SK-N-MC (cell line): ENCODE measurements at places on chromosomes 4 and X.

- no peak for DNase-seq
These were observed 148.2 kb downstream of the SMIM20 start for GRCh38 chr4:26062215-26062614.

DNA sequence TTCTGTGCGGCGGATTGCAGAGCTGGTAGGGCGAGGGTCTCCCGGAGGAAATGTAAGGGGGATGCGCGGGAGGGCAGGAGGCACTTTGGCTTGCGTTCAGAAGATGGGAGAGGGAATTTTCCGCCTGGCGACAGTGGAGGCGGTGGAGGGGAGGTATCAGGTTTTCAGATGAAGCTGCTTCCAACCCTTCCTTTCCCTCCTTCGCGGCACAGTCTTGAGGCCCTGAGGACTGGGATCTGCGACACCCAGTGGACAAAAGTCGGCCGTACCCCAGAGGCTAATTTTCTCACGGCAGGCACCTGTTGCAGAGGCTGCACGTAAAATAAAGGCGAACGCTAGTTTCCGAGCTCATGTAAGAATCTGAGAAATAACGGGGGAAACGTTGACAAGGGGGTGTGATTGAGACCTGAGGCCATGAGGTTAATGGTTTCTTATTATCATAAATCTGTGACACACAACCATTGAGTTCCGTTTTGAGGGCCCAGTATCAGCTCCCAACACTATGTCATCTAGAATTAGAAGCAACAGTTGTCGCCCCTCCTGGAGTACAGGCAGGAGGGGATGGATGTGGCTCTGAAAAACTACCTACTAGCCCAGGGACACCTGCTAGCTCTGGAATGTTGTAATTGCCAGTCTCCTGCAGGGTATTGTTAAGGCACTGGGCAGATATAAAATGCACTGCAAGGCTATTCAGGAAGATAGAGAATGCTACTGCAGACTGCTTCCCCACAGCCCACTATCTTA lies 1.1 kb downstream of the ZCCHC18 start:
- DNase-seq: no peak

DNA sequence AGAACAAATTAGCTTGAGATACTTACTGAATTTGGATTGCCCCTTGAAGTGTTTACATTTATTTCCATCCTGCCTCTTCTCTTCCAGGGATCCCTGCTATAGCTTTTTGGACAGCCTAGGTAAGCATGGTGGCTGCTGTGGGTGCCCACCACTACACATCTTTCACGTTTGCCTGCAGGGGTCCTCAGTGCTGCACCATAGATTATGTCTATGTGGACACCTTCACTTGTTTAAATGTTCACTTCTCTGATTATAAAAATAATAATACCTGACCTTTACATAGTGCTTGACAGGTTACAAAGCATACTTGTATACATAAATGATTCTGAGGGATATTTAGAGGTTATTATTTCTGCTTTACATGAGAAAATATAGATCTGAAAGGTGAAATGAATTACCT lies 67.9 kb upstream of the SLC4A4 start:
- no peak for DNase-seq

- DNase-seq: peak; percentile 42
These were observed 12.7 kb upstream of the PAQR3 start for GRCh38 chr4:78951862-78952472.

DNA sequence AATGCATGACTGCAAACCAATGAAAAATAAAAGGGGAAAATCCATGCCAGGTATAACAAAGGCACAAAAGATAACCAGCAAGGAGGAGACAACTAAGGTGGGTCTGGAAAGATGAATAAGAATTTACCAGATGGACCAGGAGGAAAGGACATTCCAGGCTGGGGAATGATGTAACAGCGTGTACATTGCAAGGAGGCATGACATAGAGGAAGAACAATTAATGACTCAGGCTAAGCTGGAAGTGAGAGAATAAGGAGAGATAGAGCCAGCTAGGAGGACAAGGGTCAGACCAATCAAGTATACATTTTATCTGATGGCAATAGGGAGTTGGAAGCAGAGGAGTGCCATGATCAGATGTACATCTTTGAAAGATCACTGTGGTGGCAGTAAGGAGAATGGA lies 57.0 kb downstream of the MTMR8 start:
- no peak for DNase-seq

DNA sequence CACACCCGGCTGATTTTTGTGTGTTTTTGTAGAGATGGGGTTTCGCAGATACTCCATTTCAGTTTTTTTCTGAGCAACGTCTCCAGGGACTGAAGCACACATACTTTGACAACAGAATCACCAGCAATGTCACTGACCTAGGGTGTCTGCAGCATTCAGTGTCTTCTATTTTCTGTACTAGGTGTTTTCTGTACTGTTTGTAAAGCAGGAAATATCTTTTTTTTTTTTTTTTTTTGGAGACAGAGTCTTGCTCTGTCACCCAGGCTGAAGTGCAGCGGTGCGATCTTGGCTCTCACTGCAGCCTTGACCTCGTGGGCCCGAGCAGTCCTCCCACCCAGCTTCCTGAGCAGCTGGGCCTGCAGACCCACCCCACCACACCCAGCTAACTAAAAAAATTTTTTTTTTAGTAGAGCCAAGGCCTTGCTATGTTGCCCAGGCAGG lies 8.9 kb downstream of the ADD1 start:
- no peak for DNase-seq

DNA sequence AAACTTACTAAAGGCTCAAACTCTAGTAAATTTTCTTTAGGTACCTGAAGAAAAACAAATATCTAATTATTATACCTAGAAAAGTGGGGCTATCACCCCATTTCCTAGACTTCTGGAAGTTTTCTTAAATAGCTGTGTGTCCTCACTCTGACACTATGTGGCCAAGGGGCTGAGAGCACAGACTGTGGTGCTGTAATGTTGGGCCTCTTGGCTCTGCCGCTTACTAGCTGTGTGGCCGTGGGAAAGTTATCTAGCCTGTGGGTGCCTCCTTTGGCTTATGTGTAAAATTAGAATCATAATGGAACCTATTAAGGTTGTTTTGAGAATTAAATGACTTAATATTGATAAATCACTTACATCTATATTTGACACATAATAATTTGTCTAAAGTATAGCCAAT lies 114.4 kb downstream of the SNCA start:
- DNase-seq: no peak

DNA sequence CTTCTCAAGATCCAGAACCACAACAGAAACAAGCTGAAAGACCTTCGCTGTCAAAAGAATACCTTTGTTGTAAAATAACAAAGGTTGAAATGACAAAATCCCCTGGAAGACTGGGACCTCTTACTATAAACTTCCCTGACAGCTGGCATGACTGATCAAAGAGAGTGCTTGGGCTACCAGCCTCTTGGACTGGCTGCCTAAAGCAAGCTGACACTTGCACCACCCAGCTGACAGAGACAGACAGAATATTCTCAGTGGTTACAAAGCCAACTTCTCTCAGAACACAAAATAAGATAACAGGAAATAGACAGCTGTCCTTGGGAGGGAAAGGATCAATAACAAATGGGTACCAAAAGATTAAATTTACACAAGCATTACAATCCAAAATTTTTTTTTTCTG lies 241.7 kb upstream of the SPOCK3 start:
- DNase-seq: no peak

DNA sequence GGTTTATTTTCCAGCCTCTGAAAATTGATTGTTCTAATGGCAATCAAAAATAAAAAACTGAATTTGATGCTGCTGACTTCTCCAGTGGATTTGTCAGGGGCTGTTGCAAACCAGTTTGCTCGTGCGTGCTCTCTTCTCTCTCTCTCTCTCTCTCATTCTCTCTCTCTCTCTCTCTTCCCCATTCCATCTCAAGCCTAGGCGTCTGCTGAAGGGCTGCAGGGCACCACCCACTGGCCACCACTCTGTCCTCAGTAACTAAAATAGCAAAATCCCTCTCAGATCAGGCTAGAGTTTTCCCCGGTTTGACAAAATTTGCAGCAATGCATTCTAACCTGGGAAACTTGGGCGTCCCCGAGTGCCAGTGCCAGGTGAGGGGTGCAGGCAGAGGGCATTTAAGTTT lies 19.4 kb downstream of the NKX6-1 start:
- DNase-seq: no peak

DNA sequence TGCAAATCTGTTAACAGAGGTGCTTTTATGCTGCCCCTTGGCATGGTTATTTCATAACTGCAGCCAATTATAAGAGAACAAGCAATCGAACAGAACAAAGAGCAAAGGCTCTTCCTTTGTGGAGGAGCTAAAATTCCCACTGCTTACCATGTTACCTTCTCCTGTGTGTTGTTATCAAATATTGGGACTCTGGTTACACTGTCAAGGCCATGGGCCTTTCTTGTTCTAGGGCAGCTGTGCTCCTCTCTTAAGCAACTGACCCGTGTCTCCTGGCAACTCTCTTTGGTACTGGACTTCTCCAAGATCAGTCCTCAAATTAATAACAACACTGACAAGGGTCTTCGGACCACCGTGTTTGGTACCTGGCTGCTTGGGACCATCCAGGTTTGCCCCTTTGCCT lies 12.1 kb upstream of the OPN1LW start:
- no peak for DNase-seq

GRCh38 chrX:132463411-132463810 lies 25.4 kb downstream of the MBNL3 start:
- DNase-seq: no peak

DNA sequence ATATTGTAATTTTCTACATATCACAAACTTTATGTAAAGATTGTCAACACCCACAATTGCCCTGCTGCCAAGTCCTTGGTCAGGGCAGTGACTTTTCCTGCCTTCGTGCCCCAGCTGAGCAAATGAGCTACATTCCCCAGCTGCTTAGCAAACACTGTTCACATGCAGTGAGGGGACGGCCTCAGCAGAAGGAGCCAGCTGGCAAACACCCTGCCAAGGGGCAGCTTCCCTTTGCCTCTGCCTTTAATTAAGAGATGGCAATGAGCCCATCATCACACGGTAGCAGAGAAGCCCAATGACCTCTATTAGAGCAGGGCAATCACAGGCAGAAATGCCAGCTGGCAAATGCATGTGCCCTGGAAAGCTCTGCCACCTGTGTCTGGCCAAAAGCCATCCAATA lies 253.4 kb downstream of the EPHA5 start:
- DNase-seq: no peak

DNA sequence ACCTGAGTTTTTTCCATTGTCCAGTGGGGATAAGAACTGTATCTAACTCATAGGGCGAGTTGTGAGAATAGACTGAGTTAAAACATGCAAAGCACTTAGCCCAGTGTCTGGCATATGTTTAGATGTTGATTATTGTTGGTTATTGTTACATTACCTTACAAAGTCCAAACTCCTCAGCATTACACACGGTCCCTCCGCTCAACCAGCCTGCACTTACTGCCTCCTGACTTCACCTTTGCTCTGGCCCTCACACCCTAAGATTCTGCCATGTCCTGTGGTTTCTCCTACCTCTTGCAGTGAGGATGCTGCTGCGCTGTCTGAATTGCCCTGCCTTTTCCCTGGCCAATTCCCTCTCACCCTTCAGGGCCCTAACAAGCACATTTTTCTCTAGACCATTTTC lies 302.2 kb upstream of the GALNT7 start:
- DNase-seq: no peak

GRCh38 chrX:44088510-44089144 lies 115.4 kb upstream of the NDP start:
- no peak for DNase-seq

GRCh38 chr4:39889226-39889625 lies 88.5 kb downstream of the PDS5A start:
- no peak for DNase-seq

- DNase-seq: no peak
These were observed 295.5 kb upstream of the BOD1L1 start for GRCh38 chr4:13922873-13923645.

- DNase-seq: no peak
These were observed 19.0 kb upstream of the ACSL1 start for GRCh38 chr4:184844742-184845141.

- DNase-seq: no peak
These were observed 534.4 kb downstream of the MID1IP1 start for GRCh38 chrX:39335513-39336235.

DNA sequence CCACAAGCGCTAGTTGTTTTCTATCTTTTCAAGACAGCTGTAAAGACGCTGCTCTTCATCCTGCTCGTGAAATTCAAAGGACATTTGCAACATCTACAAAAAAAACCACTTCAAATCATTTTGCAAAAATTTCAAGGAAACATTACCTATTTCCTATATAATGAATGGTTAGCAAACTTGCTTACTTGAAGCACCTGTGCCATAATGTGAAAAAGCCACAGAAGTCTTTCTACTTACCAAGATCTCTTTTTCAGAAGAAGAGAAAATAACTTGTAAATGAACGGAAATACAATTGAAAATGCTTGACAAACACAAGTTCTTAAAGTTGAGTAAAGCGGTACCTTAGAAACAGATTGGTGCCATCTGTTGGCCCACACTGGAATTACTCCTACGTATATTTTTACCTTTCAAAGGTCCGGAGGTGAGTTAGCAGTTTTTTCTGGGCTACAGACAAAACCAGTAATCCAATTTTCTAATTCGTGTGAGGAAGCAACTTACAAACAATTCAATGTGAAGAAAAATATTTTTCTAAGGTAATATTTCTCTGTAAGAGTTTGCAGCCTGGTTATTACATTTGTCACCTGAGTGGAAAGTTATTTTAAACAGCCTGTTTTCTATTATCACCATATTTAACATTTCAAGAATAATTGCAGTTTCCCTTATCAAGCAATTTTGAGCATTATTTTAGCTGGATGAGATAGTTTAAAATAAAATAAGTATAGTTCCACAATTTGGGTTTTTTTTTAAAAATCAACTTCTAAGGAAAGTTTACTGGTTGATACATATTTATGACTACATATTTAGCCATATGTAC lies at the start of gene TLR6:
Gene TLR6 (minus strand): TSS at position 294 of the 814 bp plus-strand sequence. CDS start 27,344 bp downstream, outside the sequence.
- DNase-seq: no peak

- DNase-seq: no peak
These were observed 49.3 kb downstream of the C4orf33 start for GRCh38 chr4:129145222-129145730.

DNA sequence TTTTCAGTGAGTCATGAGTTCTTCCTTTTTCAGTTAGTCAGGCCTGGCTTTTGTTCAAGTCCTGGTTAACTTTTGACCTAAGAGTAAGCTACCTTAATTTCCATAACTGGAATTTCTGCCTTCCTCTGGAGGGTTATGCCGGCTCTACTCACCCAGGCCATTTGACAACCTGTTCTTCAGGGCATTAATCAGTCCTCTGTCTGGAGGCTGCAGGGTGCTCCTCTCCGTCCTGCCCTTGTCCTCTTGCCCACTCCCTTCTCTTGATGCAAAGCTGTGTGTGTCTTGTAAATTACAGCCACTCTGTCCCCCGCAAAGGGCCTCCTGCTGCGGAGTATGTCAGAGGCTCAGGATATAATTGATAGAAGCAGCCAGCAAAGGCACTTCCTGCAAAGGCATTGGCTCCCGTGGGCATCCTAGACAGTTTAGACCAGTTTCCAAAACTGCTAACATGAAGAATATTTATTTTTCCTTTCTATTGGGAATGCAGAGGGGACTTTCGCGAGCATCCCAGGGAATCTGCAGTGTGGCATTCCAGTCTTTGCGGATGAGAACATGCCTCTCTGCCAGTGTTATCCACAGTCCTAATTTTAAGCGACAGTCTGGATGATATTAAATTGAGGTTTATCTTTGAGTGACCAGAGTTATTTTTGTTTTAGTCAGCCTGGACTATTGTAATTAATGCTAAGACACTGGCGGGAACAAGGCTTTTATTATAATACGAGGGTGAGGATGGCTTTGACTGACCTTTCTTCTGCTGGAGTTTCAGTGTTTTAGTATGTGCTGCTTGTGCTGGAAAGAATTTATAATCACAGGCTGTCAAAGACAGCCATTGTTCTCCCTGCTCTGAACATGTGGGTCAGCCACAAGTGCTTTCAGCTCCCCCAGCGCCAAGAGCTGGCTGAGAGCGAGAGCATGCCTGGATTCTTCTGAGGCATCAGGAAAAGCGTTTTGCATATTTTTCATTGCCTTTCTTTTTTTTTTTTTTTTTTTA lies 74.2 kb downstream of the LIMCH1 start:
- no peak for DNase-seq
